ENCODE measurements at places on chromosomes 5 and 9.

DNA sequence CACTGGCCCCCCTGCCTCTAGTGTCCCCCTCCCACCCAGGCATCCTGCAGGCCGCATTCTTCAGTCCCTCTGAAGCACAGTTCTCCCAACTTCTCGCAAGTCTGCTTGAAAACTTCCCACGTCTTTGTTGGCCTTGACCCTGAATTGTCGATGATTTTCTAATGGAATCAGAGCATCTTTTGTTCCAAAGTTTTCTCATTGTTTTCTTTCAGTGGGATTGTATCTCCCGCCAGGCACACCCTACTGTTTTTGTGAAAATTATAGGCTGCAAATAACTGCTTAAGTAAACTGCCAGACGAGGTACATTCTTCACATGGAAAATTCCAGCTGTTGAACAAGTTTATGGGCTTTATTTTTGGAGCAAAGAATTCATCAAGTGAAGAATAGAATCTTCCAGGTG, 122.6 kb upstream of the SLC25A48 start:
- no peak for DNase-seq

- no peak for DNase-seq
These were observed 215.1 kb downstream of the PAPPA start for GRCh38 chr9:116368680-116369079.

DNA sequence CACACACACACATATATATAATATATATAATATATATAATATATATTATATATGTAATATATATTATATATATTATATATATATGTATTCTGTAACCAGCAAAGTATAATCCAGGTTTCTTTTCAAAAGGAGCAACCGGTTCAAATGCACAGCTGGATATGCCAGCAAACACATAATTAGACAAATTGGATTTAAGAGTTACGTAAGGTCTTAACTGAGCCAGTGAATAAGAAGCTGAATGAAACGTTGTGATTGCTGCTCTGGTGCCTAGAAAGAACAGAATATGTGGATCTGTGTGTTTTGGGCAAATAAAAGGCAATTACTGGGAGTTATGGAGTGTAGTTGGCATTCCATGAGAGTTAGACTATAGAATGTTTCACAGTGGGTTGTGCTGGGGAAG, 178.1 kb downstream of the SLF1 start:
- no peak for DNase-seq

GRCh38 chr5:129973716-129974426, 69.6 kb downstream of the CHSY3 start:
- DNase-seq = no peak

DNA sequence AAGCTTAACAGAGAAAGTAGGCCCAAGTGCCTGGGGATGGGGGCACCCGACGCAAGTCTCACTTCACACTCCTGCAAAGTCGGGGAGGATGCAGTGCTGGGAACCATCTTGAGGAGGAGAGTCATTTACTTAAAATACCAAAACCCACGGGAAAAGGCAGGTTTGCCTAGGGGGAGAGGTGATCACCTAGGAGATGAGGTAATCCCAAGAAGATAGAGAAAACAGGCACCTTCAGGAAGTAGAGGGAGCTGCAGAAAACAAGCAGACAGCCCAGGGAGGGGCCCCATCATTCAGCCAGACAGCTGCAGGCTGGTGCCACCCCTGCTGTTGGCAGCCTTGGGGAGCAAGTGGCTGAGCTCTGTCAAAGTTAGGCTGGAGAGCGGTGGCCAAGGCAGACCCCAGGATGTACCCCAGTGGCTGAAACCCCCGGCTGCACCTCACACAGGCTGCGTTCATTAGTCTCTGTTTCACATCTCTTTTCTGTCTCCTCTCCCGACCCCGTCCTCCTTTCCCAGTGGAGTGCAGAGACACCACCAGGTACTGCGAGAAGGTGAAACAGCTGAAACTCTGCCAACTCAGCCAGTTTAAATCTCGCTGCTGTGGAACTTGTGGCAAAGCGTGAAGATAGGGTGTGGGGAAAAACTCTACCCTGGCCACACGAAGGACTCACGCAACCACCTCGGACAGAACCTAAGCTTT, 124.9 kb downstream of the SAXO1 start:
- DNase-seq = no peak

DNA sequence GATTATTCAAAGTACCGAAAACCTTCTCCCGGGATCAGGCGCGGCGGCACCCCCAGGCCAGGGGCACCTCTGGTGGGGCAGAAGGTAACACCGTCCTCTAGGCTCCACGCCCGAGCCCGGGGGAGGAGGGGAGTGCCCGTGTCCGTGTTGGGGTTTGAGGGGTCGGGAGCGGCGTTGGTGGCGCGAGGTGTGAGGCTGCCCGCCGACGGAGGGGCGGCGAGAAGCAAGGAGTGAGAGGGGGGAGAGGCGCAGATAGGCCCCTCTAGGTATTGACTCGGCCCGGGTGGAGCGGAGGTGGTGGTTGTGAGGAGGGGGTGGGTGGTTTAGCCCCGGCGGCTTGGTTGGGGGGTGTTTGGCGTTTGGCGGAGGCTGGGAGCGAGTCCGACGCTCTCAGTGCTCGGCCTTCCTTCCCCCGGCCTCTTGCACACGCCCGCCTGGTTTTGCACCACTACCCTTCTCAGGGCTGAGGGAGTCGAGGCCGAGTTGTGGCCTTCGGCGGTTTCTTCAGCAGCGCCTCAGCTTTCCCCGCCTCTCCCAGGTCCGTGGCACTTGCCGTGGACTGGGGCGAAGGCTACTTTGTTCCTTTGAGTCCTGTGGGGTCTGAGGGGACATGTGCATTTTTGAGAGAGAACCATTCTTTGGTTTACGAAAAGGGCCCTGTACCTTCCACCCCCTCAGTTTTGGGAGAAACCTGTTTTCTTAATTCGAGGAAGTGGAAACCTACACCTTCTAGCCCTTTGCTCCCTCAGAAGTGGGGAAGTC, 450 bp downstream of the GPBP1 start:
- peak; percentile 33 for DNase-seq

DNA sequence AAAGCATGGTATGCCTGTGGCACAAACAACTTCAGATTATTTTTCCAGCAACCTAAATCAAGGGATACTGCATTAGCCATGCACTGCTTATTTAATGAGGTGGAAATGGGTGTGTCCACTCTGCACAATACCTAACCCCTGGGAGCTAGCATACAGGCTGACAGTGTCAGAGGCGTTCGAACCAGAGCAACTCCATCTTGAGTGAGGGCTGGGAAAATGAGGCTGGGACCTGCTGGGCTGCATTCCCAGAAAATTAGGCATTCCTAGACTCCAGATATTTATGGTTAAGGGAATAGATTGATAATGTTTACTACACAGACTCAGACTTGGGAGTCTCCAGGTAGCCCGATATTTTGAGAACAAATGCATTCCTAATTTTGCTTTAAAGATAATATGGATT, 2.8 kb downstream of the FGF1 start:
- no peak for DNase-seq

GRCh38 chr5:125149110-125149509, 402.7 kb upstream of the ZNF608 start:
- no peak for DNase-seq

GRCh38 chr5:153081385-153081784, 409.1 kb upstream of the GRIA1 start:
- no peak for DNase-seq
